ENCODE measurements at places on chromosomes 7 and 10.

DNA sequence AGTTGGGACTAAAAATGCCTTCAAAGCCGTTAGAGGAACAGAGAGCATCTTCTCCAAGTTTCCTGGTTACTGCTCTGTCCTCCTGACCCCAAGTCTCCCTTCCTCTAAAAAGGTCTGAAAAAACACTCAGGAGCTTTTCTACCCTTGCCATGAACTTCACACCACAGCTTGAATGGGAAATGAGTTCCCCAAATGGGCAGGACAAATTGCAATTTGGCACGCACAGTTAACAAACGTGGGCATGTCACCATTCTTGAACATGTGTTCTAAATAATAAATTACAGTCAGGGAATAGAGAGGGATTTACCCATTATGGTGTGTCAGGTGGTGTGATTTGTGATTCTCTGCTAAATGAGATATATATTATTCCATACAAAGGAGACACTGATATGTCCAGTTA, 91.2 kb upstream of the WNT16 start:
- DNase-seq, result no peak

- no peak for DNase-seq
These were observed 24.0 kb downstream of the ELFN1 start for GRCh38 chr7:1693991-1694524.

GRCh38 chr10:121833387-121833786, 94.4 kb downstream of the ATE1 start:
- DNase-seq, result no peak

- DNase-seq, result no peak
These were observed 15.5 kb upstream of the STEAP4 start for GRCh38 chr7:88322151-88322550.

GRCh38 chr10:234708-235406, 99.6 kb downstream of the ZMYND11 start:
- no peak for DNase-seq

- DNase-seq, result no peak
These were observed 1197.2 kb downstream of the SORCS1 start for GRCh38 chr10:105967256-105967655.

- DNase-seq, result no peak
These were observed 83.3 kb downstream of the VWDE start for GRCh38 chr7:12320241-12320986.

- DNase-seq, result no peak
These were observed 25.8 kb upstream of the GPR141 start for GRCh38 chr7:37657816-37658215.

- DNase-seq, result no peak
These were observed 62.4 kb downstream of the COA1 start for GRCh38 chr7:43666938-43667337.

DNA sequence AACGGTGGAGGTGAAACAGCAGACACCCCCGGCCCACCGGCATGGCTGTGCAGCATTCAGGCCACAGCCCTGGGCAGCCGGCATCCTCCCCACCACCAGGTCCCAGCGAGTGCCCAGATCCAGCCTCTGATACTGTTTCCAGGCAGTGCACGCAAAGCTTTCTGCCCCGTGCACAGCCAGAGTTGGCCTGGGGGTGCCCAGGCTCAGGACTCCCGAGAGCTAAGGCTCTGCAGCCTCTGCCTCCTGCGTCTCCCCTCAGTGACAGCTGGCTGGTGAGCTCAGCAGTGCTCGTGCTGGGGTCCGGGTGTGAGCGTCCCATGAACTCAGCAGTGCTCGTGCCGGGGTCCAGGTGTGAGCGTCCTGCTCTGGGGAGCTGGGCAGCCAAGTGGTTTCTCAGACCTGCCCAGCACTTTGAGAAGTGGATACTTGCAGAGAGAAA, 65.4 kb downstream of the CFAP46 start:
- no peak for DNase-seq

DNA sequence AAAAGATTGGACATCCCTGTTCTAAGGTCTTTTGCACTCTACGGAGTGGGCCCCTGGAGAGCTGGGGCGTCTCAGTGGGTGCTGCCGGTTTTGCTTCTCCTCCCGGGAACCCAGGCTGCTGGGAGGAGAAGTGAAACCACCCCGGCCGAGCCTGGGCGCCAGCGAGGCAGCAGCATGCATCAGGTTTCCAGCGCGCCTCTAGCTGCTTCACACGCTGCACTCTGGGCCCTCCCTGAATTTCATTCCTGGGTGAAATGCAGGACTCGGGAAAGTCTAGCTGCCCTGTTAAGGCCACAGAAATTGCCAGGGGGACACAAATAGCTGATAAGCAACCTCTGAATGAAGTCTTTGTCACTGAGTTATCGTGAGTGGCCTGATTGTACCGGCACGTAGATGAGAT, 127.4 kb downstream of the TRRAP start:
- no peak for DNase-seq

Data from activated CD4-positive, alpha-beta T cell treated with anti-CD3 and anti-CD28 coated beads, Interleukin-2, Interleukin-6, amounts not matched to agents 100 ng/mL and 50 ng/mL, durations not matched to agents 16 hours and 8 hours (primary cell).